Kidney (tissue), 22 donors: ENCODE measurements at places on chromosomes 7 and 10. TPM values are rescaled to one million over a fixed set of nuclear protein-coding genes. Genes with fewer than 3 reads are reported as not detected.
A peak's percentile ranks its signal among the peaks of the same experiment; 100 is the strongest.

Gene SEMA3C
- polyA plus RNA-seq = 3.9 TPM

DNA sequence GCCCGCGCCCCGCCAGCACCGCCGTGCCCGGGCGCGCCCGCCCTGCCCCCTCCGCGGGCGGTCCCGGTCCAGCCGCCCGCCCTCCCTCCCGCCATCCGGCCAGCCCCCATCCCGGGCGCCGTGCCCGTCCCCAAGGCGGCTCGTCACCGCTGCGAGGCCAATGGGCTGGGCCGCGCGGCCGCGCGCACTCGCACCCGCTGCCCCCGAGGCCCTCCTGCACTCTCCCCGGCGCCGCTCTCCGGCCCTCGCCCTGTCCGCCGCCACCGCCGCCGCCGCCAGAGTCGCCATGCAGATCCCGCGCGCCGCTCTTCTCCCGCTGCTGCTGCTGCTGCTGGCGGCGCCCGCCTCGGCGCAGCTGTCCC lies at the start of gene HTRA1:
TSS of gene HTRA1 (plus strand) at position 187 of the 362 bp plus-strand sequence. CDS start at position 287, 100 bp downstream.
- H3K27me3 ChIP-seq = peaks cover 2% of the 10 kb centered on the region
- DNase-seq = peak; percentile 74
- no peaks in the 10 kb centered on the region for H3K4me1 ChIP-seq
- peak within 1 kb of the TSS; percentile 66 for H3K4me3 ChIP-seq

DNA sequence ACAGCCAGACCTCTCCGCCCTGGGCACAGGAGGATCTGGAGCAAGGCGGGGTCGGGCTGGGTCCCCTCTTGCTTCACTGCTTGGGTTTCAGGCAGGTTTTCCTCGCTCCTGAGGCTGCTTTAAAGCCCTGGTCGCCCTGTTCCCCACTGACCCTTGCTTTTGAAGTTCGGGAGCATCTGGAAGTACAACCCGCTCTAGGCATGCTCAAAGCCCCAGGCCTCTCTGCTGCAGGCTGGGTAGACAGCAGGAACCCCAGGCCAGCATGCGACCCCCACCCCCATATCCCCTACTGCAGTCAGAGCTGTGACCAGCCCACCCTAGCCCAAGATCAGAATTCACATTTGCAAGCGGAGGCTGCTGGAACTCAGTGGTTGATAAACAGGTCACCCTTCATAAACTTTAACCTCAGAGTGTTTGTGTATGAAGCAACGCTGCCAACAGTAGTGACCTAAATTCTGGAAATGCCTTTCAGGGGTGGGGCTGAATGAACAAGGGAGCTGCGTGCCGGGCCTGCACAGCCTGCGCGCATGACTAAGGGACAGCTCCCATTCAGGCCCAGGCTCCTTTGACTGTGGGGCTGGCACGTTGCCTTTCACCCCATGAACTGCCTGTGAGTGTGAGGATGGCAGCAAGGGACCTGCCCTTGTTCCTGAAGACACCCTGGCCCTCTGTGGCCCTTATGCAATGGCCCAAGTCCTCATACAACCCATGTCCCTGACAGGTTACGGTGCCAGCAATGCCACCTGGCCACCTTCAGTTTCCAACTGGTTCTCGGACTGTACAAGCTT lies 52.5 kb downstream of the PROSER2 start:
- no peaks in the 10 kb centered on the region for H3K36me3 ChIP-seq
- peak overlapping the region; percentile 90 for H3K27ac ChIP-seq
- H3K4me3 ChIP-seq = no peak overlapping the region
- H3K4me1 ChIP-seq = peaks cover 3% of the 10 kb centered on the region
- DNase-seq = peak; percentile 97
- H3K27me3 ChIP-seq = no peaks in the 10 kb centered on the region

DNA sequence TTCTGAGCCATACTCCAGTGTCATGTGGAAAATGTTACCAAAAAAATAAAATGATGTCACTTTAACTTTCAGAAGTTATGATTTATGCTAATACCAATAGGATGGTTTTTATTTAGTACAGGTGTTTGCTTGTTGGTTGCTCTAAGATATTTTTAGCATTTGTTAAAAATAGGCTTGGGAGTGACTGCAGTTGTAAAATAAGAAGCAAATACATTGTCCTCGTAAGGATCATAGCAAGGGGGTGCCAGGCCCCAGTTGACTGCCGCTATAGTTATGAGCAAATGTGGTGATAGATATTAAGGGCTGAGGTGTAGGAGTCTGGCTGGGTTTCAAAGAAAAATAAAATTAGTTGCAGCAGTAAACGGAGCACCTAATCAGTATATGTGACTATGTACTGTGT lies 354.4 kb upstream of the BMPER start:
- H3K27me3 ChIP-seq = no peaks in the 10 kb centered on the region
- H3K4me3 ChIP-seq = no peak overlapping the region
- H3K4me1 ChIP-seq = no peaks in the 10 kb centered on the region
- no peak for DNase-seq

DNA sequence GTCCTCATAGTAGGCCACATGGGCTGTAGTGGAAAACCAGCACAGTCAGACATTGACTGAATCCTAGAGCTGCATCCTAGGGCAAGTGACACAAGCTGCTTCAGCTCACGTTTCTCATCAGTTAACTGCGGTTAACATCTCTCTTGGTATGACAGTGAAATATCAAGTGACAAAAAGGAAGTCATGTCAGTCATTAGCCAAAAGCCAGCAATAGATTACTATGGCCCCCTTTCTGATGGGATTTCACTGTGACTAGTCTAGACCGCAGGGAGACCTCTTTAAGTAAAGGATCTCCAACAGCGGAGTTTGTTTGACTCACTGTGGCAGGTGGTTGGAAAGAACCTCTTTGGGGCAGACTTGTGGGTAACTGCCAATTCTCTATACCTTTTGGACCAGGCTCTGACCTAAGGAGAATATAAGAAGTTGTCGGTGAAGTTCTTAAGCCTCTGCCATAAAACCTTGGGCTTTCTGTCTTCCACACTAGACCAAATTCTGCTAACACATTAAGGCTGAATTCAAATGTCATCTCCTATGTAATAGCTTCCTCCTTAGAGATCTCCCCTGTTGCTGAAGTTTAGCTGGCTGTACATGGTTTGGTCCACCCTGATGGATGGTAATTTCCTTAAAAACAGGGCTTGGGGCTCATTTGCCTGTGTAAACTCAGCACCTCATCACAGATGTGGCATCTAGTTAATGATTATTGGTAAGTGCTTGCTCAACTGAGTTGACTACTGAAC lies 115.3 kb downstream of the SGMS1 start:
- no peaks in the 10 kb centered on the region for H3K27me3 ChIP-seq
- peaks cover 23% of the 10 kb centered on the region for H3K4me1 ChIP-seq
- no peak overlapping the region for H3K27ac ChIP-seq
- no peaks in the 10 kb centered on the region for H3K36me3 ChIP-seq
- DNase-seq = no peak

- no peaks in the 10 kb centered on the region for H3K27me3 ChIP-seq
- H3K36me3 ChIP-seq = no peaks in the 10 kb centered on the region
- H3K4me1 ChIP-seq = no peaks in the 10 kb centered on the region
Measured at GRCh38 chr10:98353170-98353569, 61.8 kb downstream of the PYROXD2 start.

DNA sequence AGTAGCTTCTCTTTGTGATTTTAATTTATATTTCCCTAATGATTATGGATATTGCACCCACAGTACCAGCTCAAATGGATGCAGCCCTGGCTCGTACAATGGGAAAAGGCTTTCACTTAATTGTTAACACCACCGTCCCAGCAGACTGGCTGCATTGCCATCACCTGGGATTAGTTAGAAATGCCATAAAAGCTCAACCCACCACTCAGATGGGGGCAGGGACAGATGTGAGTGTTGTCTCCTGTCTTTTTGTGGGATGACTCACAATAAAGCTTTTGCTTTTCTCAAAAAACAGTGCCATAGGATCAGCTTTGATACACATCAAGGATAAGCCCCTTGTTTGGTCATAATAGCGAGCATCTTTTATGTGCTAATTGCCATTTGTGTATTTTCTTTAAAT lies 729.1 kb downstream of the TNS3 start:
- no peak overlapping the region for H3K4me3 ChIP-seq
- H3K27ac ChIP-seq = no peak overlapping the region
- no peak for DNase-seq
- H3K27me3 ChIP-seq = no peaks in the 10 kb centered on the region
- H3K4me1 ChIP-seq = no peaks in the 10 kb centered on the region

DNA sequence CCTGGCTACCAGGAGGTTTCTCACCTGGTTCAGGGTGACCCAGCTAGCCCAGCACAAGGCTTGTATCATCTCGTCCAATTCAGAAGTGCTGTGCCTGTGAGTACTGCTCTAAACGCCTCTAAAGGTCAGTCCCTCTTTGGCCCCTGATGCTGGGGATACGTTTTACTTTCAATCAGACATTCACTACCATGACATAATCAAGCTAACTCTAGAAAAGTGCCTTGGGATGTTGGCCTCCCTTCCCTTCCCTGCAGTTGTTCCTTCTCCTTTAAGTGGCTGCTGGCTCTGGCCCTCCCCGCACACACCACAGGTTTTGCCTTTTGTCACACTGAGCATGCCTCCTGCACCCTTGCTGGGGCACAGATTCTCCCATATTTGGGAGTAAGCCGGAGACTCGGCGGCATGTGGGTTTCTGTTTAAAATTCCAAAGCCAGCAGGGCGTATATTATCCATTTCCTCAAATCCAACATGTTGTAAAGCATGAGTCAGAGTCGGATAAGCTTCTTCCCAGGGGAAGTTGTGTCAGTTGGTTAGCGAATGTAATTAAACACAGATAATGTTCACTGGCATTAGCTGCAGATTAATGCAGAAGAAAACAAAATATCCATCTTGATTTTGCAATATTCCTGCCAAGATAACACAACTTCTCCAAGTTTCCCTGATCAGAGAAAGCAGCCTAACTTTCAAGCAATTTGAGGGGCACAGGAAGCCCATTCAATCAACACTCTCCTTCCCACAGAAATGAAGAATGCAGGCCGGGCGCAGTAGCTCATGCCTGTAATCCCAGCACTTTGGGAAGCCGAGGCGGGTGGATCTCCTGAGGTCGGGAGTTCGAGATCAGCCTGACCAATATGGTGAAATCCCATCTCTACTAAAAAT lies 31.8 kb upstream of the VCL start:
- DNase-seq = peak; percentile 90
- no peaks in the 10 kb centered on the region for H3K27me3 ChIP-seq
- peaks cover 2% of the 10 kb centered on the region for H3K4me1 ChIP-seq
- H3K27ac ChIP-seq = peak overlapping the region; percentile 84
- H3K4me3 ChIP-seq = peak overlapping the region; percentile 32
